A549 (cell line): ENCODE measurements at places on chromosomes 12 and 14.

DNA sequence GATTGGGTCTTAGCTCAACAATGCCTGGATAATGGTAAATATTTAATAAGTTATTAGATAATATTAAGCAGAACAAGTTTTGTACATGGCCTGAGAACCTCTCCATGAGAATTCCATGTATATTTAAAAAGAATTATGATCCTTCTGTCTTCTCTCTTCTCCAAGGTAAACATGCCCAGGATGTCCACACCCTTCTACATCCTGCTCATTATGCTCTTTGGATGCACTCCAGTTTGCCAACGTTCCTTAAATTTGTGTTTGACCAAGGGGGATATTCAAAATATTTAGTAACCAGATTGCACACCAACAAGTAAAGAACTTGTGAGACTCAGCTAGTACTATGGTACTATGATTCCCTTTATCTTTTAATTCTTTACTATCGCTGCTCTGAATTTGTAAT is 44.8 kb upstream of the ERGIC2 start:
- no peak for DNase-seq

- DNase-seq: no peak
These were observed 112.0 kb upstream of the CLEC14A start for GRCh38 chr14:38367922-38368321.

GRCh38 chr12:119239040-119239439 is 60.3 kb downstream of the HSPB8 start:
- no peak for DNase-seq

DNA sequence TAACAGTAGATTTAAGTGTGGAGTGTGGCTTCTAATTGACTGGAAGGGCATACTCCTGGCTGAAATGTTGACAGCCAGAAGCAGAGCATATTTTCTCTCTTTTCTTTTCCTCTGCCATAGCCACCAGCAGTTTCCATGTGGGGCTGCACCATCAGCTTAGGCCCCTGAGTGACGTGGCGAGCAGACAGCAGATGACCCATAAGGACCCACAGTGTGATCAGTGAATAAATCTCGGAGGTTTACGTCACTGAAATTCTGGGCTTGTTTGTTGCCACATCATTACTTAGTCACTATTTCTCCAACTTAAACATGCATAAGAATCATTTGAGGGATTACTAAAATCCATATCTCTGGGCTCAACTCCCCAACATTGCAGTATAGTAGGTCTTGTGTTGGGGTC is 549.7 kb upstream of the TMEM132C start:
- DNase-seq: no peak

DNA sequence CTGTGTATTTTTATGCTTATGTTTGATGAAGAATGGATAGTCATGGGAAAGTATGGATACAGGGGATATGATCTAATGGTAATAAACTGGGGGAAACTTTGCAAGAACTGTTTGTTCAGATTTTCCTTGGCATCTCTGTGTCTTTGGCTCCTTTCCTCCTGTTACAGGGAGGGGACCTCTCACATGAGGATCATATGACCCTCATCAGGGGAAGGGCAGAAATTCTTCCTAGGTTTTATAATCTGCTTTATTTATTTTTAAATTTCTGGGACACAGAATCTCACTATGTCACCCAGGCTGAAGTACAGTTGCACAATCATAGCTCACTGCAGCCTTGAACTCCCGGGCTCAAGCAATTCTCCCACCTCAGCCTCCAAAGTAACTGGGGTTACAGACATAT is 526.5 kb downstream of the CCER1 start:
- no peak for DNase-seq

- DNase-seq: no peak
These were observed 67.5 kb downstream of the ETV6 start for GRCh38 chr12:11716794-11717518.

DNA sequence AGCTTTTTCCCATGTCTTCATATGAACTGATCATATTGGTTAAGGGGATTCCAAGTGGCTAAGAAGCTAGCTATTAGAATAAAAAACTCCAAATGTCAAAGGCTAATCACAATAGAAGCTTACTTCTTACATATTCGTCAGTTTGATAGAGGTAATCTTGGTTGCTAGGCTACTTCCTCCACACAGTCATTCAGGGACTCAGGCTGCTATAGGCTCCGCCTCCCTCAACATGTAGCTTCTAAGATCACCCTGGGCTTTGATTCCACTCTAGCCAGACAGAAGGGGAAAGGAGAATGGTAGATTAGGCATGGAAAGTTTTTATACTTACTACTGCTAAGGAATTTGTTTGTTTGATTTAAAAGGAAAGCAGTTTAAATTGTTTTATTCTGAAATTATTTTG is 207.9 kb downstream of the EFCAB11 start:
- DNase-seq: no peak

DNA sequence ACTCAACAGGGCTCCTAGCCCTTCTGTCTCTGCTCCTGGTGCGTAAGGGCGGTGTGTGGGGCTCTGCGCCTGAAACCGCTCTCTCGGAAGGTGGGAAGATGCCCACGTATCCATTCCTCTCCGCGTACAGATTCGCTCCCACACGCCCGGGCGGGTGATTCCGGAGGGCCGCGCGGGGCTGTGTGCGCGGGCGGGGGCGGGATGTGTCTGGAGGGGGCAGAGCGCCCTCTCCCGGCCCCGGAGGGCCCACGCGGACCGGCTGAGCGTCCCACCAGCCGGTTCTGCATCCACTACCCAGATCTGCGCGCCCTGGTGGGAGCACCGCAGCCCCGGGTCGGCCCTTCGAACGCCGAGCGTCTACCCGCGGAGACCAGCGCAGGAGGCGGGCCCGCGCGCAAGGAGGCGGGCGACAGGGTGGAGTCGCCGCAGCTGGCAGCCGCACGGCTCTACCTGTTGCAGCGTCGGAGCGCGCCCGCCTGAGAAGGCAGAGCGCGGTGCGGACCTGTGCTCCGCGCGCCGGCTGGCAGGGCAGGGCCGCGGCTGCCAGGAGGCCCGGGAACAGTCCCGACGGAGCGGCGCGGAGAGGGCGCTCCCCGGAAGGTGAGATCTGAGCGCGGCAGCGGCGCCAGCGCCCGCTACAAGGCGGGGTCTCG is 1.4 kb upstream of the KCNK13 start:
- DNase-seq: peak; percentile 48
